ENCODE measurements at places on chromosomes 16 and 17.

DNA sequence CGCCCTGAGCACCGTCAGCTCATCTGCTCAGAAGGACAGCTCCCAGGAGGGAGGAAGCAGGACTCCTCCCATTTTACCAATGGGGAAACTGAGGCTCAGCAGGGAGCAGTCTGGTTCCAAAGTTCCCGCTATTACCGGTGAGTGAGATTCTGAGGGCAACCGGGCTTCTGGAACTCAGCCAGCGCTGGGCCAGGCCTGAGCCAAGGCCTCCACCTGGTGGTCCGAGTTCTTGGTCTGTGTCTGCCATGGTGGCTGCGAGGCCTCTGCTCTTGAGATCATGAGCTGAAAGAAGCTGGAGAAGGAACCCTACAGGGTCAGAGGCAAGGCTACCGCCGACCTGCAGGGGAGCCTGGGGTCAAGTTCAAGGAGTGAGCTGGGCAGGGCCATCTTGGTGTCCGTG lies 110.8 kb upstream of the GSE1 start:
- no peaks in the 10 kb centered on the region for H3K4me1 ChIP-seq
- no peaks in the 10 kb centered on the region for H3K36me3 ChIP-seq
- H3K4me3 ChIP-seq: no peak overlapping the region
- H3K27me3 ChIP-seq: no peaks in the 10 kb centered on the region
- DNase-seq: no peak

DNA sequence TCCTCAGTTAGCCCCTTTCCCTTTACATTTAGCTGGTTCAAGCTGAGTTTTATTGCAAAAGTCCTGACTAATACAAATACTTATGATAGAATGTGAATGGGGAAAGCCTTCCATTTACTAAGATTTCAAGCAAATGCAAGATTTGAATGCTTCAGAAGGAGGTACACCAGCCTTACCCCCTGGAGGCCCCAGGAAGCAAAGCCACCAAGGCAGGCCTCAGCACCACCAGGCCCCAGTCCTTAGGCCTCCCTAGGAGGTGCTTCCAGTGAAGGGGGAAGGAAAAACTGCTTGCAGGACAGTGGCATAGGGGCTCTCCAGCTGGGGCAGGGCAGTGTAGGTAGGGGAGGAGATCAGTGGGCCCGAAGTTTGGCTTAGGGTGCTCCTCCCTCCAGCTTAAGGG lies 7.3 kb upstream of the PRPSAP2 start:
- H3K27me3 ChIP-seq: no peaks in the 10 kb centered on the region
- peaks cover 4% of the 10 kb centered on the region for H3K4me1 ChIP-seq
- no peak overlapping the region for H3K4me3 ChIP-seq
- no peak overlapping the region for H3K27ac ChIP-seq

DNA sequence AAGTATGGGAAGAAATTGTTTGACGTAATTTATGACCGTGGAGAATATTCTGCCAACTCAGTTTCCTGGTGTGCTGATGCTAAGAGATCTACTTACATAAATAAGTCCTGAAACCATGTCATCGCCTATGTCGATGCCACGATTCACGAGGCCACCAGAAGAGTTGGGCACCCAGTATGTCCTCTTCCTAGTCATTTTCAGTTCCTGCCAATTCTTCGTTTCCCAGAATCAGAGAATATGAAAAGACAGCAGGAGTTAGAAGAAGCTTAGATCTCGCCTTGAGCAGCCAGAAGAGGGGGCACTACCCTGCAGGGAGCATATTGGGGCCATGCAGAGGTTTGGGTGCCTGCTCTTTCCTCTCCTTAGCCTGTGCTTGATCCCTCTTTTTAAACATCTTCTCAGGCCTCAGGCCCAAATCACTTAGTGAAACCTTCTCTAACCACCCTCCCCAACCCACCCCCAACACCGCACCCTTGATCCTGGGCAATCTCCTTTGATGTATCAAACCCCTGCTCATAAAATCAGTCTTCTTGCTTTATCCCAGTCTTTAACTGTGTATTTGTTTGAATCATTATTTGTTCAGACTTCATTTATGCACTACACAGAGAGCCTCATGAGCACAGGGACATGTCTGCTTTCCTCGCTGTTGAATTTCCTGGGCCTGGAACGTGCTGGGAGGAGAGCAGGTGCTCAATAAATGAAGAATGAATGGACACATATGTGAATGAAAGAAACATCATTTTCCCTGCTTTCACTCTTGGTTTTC lies 12.2 kb upstream of the LONP2 start:
- no peaks in the 10 kb centered on the region for H3K27me3 ChIP-seq
- no peaks in the 10 kb centered on the region for H3K4me1 ChIP-seq
- DNase-seq: no peak
- no peak overlapping the region for H3K27ac ChIP-seq

- no peaks in the 10 kb centered on the region for H3K27me3 ChIP-seq
- H3K27ac ChIP-seq: 0 out of 2 replicates have a peak within 1 kb of the TSS, but pooled peaks have one; percentile 9
- peak within 1 kb of the TSS; percentile 52 for H3K4me3 ChIP-seq
- peak; percentile 72 for DNase-seq
- H3K4me1 ChIP-seq: peaks cover 42% of the 10 kb centered on the region
- H3K36me3 ChIP-seq: 0 out of 2 replicates have a peak, but pooled peaks cover 3% of the 10 kb centered on the region
Measured at GRCh38 chr17:29180034-29180787, at the start of gene MYO18A. Gene MYO18A (minus strand): TSS chr17:29180398. CDS start chr17:29166940, 13,458 bp downstream.

- H3K27me3 ChIP-seq: no peaks in the 10 kb centered on the region
- peak overlapping the region; percentile 99 for H3K27ac ChIP-seq
- peak overlapping the region; percentile 99 for H3K4me3 ChIP-seq
- peaks cover 49% of the 10 kb centered on the region for H3K36me3 ChIP-seq
Measured at GRCh38 chr16:88784856-88785105, 239 bp downstream of the PIEZO1 start.

DNA sequence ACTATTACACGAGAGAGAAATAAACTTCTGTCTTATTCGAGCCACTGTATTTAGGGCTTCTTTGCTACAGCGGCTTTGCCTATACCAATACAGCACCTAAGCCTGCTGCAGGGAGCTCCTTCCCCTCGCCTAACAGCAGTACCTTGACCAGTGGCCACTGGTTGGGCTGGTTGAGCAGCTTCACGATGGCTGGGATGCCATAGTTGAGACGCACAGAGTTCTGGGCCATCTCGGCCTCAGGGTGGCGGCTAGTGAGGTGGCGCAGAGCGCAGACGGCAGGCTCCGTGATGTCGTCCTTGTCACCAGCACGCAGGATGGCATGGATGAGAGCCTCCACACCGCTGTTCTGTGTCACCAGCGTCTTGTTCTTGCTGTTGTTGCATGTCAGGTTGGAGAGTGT lies 23.7 kb downstream of the JUP start:
- no peaks in the 10 kb centered on the region for H3K27me3 ChIP-seq
- no peaks in the 10 kb centered on the region for H3K4me1 ChIP-seq
- DNase-seq: no peak
- H3K36me3 ChIP-seq: no peaks in the 10 kb centered on the region
- H3K27ac ChIP-seq: no peak overlapping the region
- no peak overlapping the region for H3K4me3 ChIP-seq

GRCh38 chr16:3922241-3922640 lies 41.7 kb upstream of the CREBBP start:
- H3K27ac ChIP-seq: no peak overlapping the region
- DNase-seq: no peak
- no peak overlapping the region for H3K4me3 ChIP-seq
- no peaks in the 10 kb centered on the region for H3K27me3 ChIP-seq
- H3K36me3 ChIP-seq: no peaks in the 10 kb centered on the region
- no peaks in the 10 kb centered on the region for H3K4me1 ChIP-seq

GRCh38 chr16:84680165-84680842 lies 19.5 kb upstream of the USP10 start:
- H3K36me3 ChIP-seq: no peaks in the 10 kb centered on the region
- no peaks in the 10 kb centered on the region for H3K27me3 ChIP-seq
- peaks cover 20% of the 10 kb centered on the region for H3K4me1 ChIP-seq
- H3K4me3 ChIP-seq: no peak overlapping the region
- DNase-seq: no peak

GRCh38 chr17:61635913-61636432 lies 45.0 kb upstream of the NACA2 start:
- no peak overlapping the region for H3K27ac ChIP-seq
- no peaks in the 10 kb centered on the region for H3K27me3 ChIP-seq
- H3K4me1 ChIP-seq: no peaks in the 10 kb centered on the region

GRCh38 chr17:17134957-17135333 lies 71.2 kb downstream of the PLD6 start:
- no peak overlapping the region for H3K4me3 ChIP-seq
- H3K36me3 ChIP-seq: peaks cover 97% of the 10 kb centered on the region
- peaks cover under 1% of the 10 kb centered on the region for H3K4me1 ChIP-seq
- no peaks in the 10 kb centered on the region for H3K27me3 ChIP-seq
- no peak overlapping the region for H3K27ac ChIP-seq
- no peak for DNase-seq

- H3K27ac ChIP-seq: no peak overlapping the region
- H3K36me3 ChIP-seq: no peaks in the 10 kb centered on the region
- DNase-seq: no peak
- no peak overlapping the region for H3K4me3 ChIP-seq
Measured at GRCh38 chr17:45992904-45993303, 6.1 kb upstream of the STH start.

GRCh38 chr17:17849845-17850373 lies 13.1 kb upstream of the SREBF1 start:
- peaks cover 27% of the 10 kb centered on the region for H3K36me3 ChIP-seq
- peaks cover 13% of the 10 kb centered on the region for H3K4me1 ChIP-seq
- H3K4me3 ChIP-seq: no peak overlapping the region
- H3K27me3 ChIP-seq: no peaks in the 10 kb centered on the region
- H3K27ac ChIP-seq: no peak overlapping the region
- no peak for DNase-seq

- no peaks in the 10 kb centered on the region for H3K4me1 ChIP-seq
- H3K27ac ChIP-seq: no peak overlapping the region
- H3K27me3 ChIP-seq: no peaks in the 10 kb centered on the region
- peaks cover 18% of the 10 kb centered on the region for H3K36me3 ChIP-seq
Measured at GRCh38 chr17:68255151-68255550, 7.3 kb downstream of the AMZ2 start.

DNA sequence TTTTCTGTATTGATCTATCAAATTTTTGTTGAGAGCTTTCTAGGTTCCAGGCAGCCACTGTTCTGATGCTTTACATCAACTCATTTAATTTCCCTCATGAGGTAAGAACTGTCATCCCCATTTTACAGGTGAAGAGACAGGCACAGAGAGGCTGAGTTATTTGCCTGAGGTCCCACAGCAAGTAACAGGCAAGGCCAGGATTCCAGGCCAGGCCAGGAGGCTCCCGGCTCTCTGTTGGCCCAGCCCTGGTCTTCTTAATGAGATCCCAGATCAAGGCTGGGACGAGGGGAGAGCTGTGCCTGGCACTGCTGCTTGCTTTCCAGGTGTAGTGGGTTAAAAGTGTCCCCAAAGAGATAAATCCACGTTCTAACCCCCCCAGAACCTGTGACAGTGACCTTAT lies 22.4 kb upstream of the RMI2 start:
- H3K4me3 ChIP-seq: no peak overlapping the region
- H3K4me1 ChIP-seq: peaks cover 56% of the 10 kb centered on the region
- H3K27ac ChIP-seq: no peak overlapping the region
- no peaks in the 10 kb centered on the region for H3K36me3 ChIP-seq
- no peak for DNase-seq

- H3K27ac ChIP-seq: peak overlapping the region; percentile 87
- peak; percentile 44 for DNase-seq
- H3K4me1 ChIP-seq: peaks cover 47% of the 10 kb centered on the region
Measured at GRCh38 chr17:18184143-18185031, 759 bp downstream of the ALKBH5 start.

DNA sequence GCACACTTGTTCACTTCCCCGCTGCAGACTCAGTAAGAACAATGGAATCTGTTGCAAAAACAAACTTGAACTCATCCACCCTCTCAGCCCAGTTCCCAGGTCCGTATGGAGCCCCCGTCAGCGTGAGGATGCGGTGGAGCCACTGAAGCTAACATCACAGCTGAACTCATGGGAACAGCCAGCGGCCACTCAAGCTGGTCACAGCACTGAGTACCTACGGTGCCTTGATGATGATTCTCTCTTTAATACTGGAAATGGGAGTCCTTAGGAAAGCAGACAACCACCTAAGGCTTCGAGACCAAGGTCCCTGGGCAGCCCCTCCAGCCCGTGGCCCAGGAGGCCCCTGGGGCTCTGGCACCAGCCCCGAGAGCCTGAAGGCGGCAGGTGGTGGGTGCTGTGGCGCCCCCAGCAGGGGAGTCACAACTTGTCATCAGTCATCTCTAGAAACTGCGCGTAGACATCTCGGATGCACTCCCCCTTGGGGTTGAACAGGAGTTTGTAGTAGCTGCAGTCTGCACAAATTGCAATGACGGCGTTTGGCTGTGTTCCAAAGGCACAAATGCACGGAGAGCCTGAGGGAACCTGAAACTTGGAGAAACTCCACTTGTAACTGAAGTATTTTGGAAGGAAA lies 31.0 kb upstream of the RHOT1 start:
- no peaks in the 10 kb centered on the region for H3K36me3 ChIP-seq
- peaks cover 15% of the 10 kb centered on the region for H3K4me1 ChIP-seq
- H3K27me3 ChIP-seq: no peaks in the 10 kb centered on the region
- no peak overlapping the region for H3K4me3 ChIP-seq

GRCh38 chr17:78643326-78643725 lies 66.1 kb upstream of the DNAH17 start:
- no peak for DNase-seq
- no peak overlapping the region for H3K4me3 ChIP-seq
- H3K4me1 ChIP-seq: no peaks in the 10 kb centered on the region
- no peak overlapping the region for H3K27ac ChIP-seq
- no peaks in the 10 kb centered on the region for H3K36me3 ChIP-seq
- H3K27me3 ChIP-seq: no peaks in the 10 kb centered on the region

DNA sequence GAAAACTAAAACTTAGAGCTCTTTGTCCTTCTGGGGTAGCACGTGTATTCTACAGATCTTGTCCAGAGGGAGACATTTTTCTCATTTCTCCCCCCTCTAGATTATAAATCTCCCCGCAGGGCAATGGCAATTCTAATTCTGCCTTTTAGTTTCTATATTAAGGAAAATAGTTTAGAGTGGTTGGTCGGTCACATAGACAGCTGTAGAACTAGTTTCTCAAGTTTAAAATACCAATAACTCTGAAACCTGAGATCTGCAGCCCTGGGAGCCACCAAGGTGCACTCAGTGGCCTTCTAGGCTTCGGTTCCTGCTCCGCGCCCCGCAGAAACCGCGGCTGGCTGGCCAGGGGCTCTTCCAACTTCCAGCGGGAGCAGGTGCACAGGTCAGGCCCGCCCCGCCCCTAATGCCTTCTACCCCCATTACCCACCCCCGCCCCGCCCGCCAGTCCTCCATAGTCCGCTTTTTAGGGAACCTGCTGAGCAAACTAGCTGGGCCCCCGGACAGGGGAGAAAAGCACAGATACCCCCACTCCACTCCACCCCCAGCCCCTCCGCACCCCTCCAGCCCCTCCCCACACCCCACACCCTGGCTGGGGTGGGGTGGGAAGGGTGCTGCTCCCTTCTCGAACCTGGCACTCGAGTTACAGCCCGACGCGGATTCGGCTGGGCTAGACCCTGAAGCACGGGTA lies 431 bp downstream of the SLFN11 start:
- H3K36me3 ChIP-seq: 0 out of 2 replicates have a peak, but pooled peaks cover 4% of the 10 kb centered on the region
- peak overlapping the region; percentile 79 for H3K27ac ChIP-seq
- peak overlapping the region; percentile 45 for H3K4me3 ChIP-seq
- no peak for DNase-seq

GRCh38 chr17:74842599-74843351 lies 16.9 kb downstream of the GRIN2C start:
- DNase-seq: peak; percentile 85
- H3K27me3 ChIP-seq: no peaks in the 10 kb centered on the region
- peaks cover 7% of the 10 kb centered on the region for H3K36me3 ChIP-seq
- H3K4me3 ChIP-seq: peak overlapping the region; percentile 48
- no peak overlapping the region for H3K27ac ChIP-seq
